Spinal cord (tissue), 10 donors: ENCODE measurements at places on chromosomes 4 and X. TPM values are rescaled to one million over a fixed set of nuclear protein-coding genes. Genes with fewer than 3 reads are reported as not detected.

The PPM1K gene
- 47.9 TPM for total RNA-seq

- H3K27me3 ChIP-seq = no peaks in the 10 kb centered on the region
- no peaks in the 10 kb centered on the region for H3K36me3 ChIP-seq
- no peaks in the 10 kb centered on the region for H3K4me1 ChIP-seq
Measured at GRCh38 chr4:48954314-48954713, 31.8 kb upstream of the CWH43 start.

DNA sequence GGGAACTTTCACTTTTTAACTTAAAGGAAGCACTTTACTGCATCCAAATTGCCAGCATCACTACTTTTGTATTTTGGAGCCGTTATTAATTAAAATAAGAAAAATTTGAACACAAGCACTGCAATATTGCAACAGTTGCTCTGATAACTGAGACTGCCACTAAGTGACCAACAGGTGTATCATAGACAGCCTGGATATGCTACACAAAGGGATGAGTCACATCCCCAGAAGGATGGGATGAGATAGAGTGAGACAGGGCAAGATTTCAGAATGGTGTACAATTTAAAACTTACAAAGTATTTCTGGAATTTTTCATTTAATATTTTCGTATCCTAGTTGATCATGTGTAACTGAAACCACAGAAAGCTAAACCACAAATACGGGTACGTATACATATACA is 204.1 kb downstream of the MAPK10 start:
- H3K36me3 ChIP-seq = no peaks in the 10 kb centered on the region
- H3K27me3 ChIP-seq = no peaks in the 10 kb centered on the region
- H3K4me1 ChIP-seq = no peaks in the 10 kb centered on the region

The GPR143 gene
- total RNA-seq = 6.5 TPM

The PTCHD1 gene
- total RNA-seq = 3.4 TPM

The STPG2 gene
- 0.94 TPM for total RNA-seq

GRCh38 chr4:78588894-78589545 is 37.5 kb downstream of the ANXA3 start:
- no peak for DNase-seq
- H3K27me3 ChIP-seq = no peaks in the 10 kb centered on the region
- H3K27ac ChIP-seq = no peak overlapping the region

DNA sequence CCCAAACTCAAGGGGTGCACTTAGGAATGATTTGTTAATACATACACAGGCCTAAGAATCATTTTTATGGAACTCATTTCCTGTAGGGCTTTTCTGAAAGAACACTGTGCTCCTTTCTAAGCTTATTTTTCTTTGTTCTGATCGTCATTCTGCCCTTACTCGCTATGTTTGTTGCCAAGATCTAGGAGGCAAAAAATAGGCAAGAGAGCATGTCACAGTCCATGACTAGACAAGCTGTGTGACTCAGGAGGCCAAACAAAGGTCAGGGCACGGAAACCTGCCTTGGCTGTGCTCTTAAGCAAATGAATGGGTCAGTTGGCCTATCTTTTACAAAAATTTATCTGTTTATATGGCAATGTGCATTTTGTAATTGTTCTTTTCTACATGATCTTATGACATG is 42.5 kb upstream of the C1GALT1C1 start:
- no peak overlapping the region for H3K4me3 ChIP-seq
- H3K4me1 ChIP-seq = no peaks in the 10 kb centered on the region
- no peak for DNase-seq
- no peaks in the 10 kb centered on the region for H3K36me3 ChIP-seq
- H3K27ac ChIP-seq = no peak overlapping the region
- H3K27me3 ChIP-seq = no peaks in the 10 kb centered on the region

The CYLC1 gene
- 0.10 TPM for total RNA-seq

DNA sequence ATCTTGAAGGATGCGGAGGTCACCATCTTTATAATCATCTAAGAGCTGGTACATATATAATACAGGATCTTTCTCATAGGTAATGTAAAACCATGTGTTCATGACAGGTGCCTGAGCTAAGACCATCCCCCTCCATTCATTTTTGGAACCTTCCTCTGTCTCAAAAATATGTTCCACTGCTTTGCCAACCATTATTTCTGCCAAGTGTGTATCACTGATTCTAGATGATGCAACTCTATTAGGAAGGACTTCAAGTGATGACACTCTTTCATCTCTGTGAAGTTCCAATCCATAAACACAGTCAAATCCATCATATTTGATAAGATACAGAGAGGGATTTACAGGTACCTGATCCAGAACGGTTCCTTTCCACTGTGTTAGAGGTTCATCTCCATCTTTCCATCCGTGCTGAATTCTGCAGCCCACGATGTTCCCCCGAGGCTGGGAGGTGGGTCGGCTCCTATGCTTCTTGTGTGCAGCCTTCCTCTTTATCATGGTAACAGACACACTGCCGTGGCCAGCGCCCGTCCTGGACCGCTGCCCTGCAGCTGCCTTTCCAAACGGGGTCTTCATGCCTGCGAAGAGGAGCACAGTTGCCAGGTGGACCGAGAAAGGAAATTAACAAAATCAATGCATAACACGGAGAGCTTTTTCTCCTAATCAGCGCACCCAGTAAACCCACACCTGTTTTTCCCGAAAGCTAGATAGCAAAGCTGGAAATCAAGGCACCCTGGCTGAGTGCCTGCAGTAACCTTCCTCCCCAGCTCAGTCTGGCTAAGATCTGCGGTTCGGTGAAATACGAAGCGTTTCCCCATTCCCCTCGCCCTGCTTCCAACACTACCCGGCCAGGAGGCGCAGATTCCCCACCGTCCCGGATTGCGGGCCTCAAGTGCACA is 718 bp downstream of the SPIN3 start:
- no peak for DNase-seq
- peaks cover 3% of the 10 kb centered on the region for H3K4me1 ChIP-seq
- H3K27ac ChIP-seq = peak overlapping the region; percentile 41
- H3K4me3 ChIP-seq = peak overlapping the region; percentile 55
- H3K27me3 ChIP-seq = peaks cover 2% of the 10 kb centered on the region
